ELF-1 (cell line): ENCODE measurements at places on chromosomes 5 and 9.

DNA sequence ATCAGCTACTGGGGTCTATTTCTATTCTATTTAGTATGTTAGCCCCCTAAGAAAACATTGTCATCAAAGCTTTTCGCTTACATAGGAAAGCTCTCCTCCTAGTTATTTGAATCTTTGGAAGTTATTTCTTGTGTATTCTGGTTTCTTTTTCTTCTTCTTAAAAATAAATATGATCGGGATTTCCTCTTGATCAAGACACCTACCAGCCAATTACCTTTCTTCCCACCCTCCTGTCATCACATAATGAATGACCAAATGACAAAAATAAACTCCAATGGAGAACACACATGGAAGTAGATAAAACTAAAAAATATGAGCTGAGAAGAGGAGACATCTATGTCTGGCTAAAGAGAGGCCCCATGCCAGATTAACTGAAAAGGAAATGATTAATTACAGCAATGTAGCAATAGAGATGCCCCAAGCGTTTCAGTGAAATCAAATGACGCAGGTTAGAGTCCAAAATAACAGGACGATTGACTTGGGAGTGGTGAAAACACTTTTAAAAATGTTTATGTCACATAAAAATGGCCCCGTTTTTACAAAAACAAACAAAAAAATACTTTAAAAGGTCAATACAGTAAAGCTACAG is 59.5 kb upstream of the PCSK1 start:
- no peak for DNase-seq

GRCh38 chr5:136332223-136333015 is 32.9 kb downstream of the TRPC7 start:
- no peak for DNase-seq

DNA sequence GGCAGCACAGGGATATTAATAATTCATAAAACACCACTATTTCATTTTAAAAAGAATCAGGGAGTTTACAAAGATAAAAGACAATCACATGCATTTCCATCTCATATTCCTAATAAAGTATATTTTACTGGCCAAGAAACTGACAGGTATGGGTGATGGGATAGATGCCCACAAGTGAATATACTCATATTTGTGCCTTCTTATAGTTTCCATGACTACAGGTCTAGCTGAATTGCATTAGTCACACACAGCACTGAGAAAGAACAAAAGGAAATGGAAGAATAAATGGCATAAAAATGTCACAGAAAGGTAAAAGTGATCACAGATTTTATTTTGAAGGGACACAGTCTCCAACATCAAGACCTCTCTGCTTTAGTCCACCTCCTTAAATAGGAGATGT is 193.5 kb downstream of the PLK2 start:
- no peak for DNase-seq

- DNase-seq: no peak
These were observed 505.6 kb downstream of the TLE1 start for GRCh38 chr9:81183761-81184160.

DNA sequence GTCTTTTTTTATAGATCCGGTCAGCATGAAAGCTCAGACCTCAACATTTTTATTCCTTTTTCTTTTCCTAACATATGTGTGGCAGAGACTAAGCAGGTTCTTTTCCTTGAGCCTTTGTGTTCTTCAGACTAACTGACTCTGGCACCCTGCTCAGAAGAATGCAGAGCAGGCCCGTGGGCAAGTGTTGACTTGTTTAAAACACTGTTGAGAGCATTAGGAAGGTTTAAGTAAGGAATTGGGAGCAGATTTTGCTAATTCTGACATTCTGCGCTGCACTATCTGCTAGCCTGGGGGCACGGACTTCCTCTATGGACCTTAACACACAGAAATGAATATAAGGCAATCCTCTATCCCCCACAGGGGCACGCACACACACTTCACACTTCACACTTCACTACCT is 182.5 kb upstream of the PIK3R1 start:
- DNase-seq: no peak

GRCh38 chr9:89754193-89754592 is 149.4 kb downstream of the GADD45G start:
- no peak for DNase-seq

DNA sequence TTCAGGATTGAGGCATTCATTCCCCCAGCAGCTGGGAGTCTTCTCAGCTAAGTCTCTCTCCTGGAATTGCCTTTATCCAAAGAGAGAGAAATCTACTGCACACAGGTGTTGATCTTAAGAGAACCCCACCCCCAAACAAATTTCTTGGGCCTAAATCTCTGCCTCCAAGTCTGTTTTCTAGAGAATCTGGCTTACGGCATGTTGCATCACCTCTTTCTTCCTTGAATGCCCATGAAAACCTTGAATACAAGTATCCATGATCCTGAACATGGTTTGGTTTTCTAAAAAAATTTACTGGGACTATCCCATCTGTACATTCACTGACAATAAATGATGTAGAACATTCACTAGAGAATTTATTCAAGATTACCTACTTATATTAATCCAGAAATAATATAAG is 401.6 kb downstream of the PDE4D start:
- no peak for DNase-seq

- no peak for DNase-seq
These were observed 451.7 kb upstream of the DAP start for GRCh38 chr5:11212706-11213105.

GRCh38 chr5:50751064-50751657 is 84.7 kb downstream of the PARP8 start:
- peak; percentile 35 for DNase-seq

DNA sequence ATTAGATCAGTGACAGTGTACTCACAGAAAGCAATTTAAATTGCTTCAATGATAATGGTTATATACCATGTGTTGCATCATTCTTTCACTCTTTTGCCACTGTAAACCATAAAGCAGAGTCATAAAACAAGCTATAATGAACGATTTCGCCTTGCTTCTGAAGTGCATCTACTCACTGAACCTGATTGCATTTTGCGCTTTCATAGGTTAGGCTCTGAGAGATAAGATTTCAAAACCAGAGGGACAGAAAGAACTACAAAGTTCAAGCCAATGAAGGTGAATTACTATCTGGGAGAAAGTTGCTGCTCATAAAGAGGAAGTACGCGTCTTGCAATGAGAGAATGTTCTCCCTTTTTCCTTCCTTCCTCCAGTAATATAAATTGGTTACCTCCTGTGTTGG is 412.7 kb downstream of the CETN3 start:
- DNase-seq: no peak

DNA sequence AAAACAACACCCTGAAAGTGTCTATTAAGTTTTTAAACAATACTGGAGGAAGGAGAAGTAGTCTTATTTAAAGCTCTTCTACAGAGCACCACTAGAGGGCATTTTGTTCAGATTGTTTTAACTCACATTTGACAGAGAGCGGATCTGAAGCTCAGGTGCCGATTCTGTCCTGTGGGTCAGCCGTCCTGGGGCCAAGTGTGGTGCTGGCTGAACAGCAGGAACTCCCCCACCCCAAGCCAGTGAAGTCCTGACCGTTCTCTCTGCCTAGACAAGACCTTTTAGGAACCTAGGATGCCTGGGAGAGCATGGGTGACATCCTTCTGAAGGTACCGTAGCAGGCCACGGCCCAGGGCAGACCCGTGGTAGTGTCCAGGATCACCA is 3.9 kb downstream of the EXOC3 start:
- DNase-seq: no peak

- DNase-seq: no peak
These were observed 49.3 kb downstream of the CSNK1G3 start for GRCh38 chr5:123561230-123561629.

DNA sequence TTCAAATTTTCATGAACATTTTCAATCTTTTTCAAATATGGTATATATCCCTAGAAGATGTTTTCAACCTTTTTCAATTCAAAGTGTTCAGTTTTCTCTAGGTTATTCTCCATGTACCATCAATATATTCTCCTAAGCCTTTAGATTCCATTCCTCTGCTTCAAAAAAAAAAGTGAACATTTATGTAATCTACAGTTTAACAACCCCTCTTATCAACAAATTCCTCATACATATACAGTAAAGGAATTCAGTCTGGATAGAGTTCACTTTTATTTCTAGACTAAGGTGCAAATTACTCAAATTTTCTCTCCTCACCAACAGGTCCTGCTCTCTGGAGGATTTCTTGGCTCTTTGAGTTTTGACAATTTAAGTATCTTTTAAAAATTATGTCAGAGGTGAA is 150.0 kb downstream of the ARL15 start:
- no peak for DNase-seq

GRCh38 chr5:103669615-103670014 is 107.0 kb upstream of the NUDT12 start:
- no peak for DNase-seq
